Stimulated activated CD4-positive, alpha-beta T cell treated with anti-CD3 and anti-CD28 coated beads, Interleukin-12 subunit alpha, Interleukin-12 subunit beta, amount 100 ng/mL, for 24 hours (primary cell): ENCODE measurements at places on chromosomes 13 and 19.

DNA sequence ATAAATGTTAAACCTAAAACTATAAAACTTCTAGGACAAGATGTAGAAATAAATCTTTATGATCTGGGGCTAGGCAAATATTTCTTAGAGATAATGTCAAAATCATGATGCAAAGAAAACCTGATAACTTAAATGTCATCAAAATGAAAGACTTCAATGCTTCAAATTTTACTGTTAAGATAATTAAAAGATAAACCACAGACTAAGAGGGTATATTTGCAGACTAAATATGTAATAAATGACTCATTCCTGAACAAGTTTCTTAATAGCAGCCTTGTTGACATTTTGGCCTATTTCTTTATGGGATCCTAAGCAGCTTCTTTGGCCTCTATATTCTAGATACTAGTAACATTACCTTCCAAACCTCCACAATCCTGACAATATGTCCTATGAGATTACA is 2878.3 kb upstream of the PCDH20 start:
- DNase-seq, result no peak

DNA sequence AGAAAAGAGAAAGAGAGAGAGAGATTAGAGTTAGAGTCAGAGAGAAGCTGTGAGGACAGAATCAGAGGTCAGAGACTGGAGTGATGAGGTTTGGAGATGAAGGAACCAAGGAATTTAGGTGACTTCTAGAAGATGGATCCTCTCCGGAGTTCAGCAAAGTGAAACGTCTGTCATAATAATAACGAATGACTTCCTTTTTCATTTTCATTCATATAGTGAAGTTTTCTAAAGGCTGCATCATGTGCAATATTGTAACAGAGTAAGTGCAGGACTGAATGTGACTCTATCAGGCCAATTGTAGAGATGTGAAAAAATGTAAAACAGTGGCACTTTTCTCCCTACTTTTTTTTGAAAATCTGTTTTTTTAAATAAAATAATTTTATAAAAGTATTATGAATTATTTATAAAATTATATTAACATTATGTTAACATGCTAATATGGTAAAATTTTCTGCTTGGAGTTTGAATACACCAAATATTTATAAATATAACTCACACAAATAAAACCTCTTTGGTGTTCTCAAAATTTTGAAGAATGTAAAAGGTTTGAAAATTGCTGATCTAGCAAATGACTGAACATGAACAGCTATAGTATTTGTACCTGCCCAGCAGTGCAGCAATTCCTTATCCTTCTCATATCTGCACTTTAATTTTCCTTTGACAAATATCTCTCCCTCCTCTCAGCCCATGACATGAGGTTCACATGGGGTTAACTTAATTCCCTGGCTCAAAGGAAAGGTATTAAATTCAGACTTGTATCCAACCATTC is 4.2 kb upstream of the TNFSF11 start:
- DNase-seq, result no peak

GRCh38 chr19:10817291-10818038 is 18.5 kb downstream of the TMED1 start:
- no peak for DNase-seq

GRCh38 chr19:57317503-57317902 is 2.8 kb upstream of the ZNF543 start:
- no peak for DNase-seq

DNA sequence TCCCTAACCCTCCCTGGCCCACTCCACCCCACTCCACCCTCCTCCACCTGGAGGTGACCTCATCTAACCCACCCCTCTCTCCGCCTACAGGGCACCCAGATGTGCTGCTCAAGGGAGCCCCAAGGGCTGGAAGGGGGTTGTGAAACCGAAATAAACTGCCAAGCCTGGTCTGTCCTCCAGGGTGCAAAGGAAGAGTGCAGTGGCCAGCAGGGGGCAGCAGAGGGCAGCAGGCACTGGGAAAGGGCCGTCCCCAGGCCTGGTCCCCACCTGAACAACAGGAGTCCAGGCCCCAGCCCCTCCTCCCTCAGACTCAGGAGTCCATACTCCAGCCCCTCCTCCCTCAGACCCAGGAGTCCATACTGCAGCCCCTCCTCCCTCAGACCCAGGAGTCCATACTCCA is 8.4 kb upstream of the BCAM start:
- peak; percentile 78 for DNase-seq

DNA sequence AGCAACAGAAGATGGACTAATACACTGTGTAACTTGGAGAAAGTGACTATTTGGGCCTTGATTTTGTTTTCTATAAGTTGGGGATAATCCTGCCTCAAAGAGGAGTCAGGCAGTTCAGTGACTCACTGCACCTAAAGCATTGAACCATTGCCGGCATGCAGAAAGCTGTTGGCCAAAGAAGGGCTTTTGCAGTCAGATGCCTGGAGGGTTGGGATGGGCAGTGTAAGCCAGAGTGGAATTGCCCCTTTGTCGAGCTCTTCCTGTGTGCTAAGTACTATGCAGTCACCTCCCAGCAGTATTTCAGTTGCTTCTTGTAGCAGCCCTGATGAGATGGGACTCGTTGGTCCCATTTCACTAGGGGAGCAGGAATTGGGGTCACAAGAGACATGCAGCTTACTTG is 11.1 kb downstream of the ZNF473 start:
- no peak for DNase-seq

GRCh38 chr13:26678796-26679195 is 81.8 kb downstream of the GPR12 start:
- DNase-seq, result no peak

GRCh38 chr19:50430888-50431342 is 1.8 kb upstream of the MYBPC2 start:
- no peak for DNase-seq

DNA sequence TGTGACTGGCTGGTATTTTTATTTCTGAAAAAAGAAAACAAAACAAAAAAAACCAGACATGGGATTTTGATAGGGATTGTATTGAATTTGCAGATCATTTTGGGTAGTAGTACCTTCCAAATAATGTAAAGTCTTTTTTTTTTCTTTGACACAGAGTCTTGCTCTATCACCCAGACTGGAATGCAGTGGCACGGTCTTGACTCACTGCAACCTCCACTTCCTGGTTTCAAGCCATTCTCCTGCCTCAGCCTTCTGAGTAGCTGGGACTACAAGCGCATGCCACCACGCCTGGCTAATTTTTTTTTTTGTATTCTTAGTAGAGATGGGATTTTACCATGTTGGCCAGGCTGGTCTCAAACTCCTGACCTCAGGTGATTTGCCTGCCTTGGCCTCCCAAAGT is 4.2 kb downstream of the ZNF101 start:
- DNase-seq, result no peak

- DNase-seq, result no peak
Measured at GRCh38 chr13:113455384-113455783, 2.1 kb upstream of the ADPRHL1 start.

DNA sequence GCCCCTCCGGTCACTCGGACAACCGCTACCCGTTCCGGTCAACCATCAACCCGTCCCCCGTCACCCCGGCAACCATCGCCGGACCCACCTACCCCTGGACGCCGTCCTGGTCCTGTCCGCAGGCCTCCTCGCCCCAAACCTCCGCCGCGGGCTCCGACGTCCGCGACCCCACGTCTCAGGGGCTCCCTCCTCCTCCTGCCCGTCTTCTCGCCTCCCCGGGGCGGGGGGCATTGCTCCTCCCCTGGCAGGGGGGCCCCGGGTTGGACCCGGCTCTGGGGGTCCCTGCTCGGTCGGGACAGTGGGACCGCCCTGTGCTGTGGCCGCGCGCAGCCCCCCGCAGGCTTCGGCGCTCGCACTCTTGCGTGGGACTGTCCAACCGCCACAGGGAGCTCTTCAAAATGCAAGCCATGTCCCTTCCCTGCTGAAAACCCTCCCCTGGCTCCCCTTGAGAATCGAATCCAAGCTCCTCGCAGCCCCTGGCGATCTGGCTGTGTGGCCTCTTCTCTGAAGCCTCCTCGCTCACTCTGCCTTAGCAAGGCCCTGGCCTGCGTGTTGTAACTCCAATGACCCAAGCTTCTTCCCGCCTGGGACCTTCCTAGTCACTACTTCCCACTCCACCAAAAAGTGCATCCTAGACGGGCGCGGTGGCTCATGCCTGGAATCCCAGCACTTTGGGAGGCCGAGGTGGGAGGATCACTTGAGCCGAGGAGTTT is 8.4 kb downstream of the EPHX3 start:
- no peak for DNase-seq

DNA sequence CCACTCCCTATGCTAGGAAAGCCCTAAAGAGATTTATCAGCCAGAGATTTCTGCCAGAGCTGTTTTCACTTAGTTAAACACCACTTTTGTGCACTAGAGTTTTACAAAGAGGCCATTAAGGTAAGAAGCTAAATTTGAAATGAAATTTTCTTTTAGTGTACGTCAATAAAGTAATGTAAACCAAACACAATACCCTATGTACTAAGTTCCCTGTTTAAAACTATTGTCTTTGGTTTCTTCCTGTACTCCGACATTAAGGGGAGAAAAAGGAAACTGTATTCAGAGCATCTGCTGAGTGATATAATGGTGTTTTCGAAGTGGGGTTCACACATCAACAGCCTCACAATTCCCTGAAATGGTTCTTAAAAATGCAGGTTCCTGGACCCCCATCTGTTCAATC is 40.7 kb upstream of the STARD13 start:
- no peak for DNase-seq

DNA sequence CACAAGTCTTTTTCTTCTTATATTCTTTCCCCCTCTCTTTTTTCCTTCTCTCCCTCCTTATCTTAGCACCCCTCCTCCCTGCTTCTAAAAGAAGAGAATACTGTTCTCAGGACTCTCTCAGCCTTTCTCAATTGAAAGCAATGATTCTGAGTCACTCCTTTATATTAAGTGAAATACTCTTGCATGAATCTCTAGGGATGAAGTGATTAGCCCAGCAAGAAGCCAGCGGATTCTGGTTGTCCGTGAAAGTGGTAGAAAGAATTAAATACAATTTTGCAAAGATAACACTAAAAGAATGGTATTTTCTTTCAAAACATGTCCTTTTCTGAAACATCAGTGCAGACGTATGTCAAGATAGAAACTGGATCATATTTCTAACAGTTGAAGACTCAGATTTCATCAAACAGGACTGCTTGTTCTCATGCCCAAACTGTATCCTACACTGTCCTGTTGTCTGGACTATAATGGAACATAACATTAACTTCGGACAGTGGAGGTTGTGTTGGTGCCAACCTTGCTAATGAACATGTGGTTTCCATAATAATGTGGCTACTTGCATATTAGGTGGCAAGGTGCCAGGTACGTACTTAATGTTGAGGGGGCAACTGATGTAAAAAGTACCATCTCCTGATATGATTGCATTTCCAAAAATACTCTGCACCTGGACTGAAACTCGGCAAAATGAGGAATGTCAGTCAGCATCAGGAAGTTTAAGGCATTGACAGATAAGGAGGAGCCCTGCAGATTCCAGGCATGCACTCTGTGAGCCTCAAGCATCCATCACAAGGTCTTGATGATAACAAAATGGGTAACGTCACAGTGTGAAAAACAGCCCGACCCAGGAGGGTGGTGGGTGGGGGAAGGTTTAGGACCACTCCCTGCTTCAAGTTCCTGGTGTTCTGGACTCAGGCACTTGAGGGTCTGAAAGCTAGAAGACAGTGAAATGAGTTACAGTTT is 357.2 kb downstream of the DLEU7 start:
- DNase-seq, result no peak

DNA sequence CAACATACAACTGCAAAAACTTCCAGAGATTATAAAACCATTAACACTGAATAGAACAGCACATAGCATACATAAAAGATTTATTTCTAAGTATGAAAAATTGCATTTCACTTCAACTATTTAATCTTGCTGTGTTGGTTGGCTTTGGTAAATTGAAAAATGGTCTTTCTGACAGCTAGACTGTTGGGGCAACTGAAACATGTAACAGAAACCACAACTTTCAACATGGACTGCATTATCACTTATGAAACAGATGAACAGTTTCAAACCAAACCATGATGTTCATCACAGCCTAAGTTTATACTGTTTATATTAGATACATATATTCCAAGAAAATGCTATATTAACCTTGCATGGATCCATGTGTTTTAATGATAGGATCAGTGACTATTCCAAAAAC is 324.1 kb upstream of the PCDH9 start:
- no peak for DNase-seq

DNA sequence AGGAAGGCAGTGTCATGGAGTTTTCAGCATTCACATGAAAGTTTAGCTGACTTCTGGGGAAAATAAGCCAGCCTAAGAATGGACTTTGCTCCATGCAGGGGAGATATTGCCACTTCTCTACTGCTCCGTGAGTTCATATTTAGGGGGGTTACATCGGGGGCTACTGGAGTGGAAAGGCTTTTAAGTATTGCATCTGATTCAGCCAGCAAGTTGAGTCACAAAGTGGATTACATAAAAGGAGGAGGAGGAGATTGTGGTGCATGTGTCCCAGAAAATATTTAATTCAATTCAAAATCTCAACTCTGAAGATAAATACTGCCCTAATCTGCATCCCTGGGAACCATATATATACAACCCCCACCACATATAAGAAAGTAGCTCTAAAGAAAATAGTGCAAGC is 617.2 kb downstream of the DCT start:
- DNase-seq, result no peak

GRCh38 chr19:44649578-44650145 is 6.0 kb downstream of the PVR start:
- no peak for DNase-seq

DNA sequence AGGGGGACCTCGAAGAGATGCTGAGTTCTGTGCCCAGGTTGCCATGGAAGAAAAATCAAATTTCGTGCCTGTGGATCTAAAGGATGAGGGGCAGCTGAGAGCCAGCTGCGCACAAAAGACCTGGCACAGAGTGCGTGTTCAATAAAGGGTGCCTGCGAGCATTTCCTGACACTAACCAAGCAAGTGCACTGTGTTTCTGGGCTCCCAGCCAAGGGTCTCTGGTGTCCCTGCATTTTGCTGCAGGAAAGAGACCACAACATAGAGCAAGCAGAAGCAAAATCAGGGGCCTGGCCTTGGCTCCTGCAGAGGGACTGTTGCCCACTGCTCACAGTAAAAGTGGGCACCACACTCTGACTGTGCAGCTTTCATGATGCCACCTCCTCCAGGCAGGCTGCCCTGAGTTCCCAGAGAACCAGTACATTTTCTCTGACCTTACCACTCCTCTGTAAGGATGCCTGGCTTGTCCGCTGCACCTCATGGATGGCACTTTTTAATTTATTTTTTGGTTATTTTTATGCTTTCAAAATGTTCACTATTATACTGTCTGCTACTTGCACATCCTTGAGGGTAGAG is 70.8 kb upstream of the GPR12 start:
- no peak for DNase-seq

GRCh38 chr13:51154029-51154555 is 43.0 kb upstream of the C13orf42 start:
- no peak for DNase-seq

- no peak for DNase-seq
Measured at GRCh38 chr19:29560313-29561075, 34.7 kb downstream of the VSTM2B start.

DNA sequence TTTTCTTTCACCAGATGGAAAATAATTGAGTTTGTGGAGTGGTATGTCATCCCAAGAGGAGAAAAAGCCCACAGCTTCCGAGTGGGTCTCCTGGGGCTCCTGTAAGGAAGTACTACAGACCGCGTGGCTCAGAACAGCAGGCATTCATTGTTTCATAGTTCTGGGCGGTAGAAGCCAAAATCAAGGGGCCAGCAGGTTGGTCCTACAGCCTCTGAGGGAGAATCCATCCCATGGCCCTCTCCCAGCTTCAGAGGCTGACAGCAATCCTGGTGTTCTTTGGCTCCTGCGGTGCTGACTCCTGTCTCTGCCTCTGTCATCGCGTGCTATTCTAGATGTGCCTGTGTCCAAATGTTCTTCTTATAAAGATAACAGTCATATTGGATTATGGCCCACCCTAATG is 362.6 kb downstream of the FGF14 start:
- DNase-seq, result no peak

GRCh38 chr19:38538386-38538785 is 79.4 kb downstream of the MAP4K1 start:
- no peak for DNase-seq
